ENCODE measurements at places on chromosomes 3 and 15.

DNA sequence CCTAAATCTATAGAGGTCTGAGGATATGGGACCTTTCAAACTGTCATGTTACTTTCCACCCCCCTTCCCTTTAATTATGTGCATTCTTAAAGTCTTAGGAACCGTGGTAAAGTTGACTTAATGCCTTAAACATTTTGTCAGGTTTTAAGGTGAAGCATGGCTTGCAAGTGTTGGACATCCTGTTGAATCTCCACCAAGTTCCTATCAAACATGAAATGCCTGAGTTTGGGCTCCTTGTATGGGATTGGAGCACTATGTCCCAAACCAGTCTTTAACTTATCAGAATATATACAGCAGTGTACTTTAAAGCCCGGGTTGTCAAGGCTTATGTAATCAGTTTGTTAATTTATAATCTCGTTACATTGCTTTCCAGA, 1.1 kb downstream of the SNRK start:
- DNase-seq, result no peak

- DNase-seq, result no peak
Measured at GRCh38 chr3:110307065-110307809, 764.4 kb upstream of the NECTIN3 start.

DNA sequence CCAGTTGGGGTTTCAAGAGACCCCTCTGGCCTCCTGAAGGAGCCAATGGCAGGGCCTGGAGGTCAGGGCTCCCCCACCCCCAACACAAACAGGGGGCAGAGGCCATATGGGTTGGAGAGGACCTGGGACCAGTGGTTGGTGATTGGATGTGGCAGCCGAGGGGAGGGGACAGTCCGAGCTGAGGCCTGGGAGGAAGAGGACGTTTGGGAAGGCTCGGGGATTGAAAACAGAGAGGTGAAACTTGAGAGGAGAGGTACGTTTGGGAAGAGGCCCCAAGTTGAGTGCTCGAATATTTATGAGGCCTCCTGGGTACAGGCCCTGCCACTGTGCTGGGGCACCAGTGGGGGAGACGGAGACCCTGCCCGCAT, 53.7 kb downstream of the DNAJB8 start:
- DNase-seq, result no peak

- DNase-seq, result no peak
Measured at GRCh38 chr3:109356442-109357155, 19.3 kb upstream of the DPPA4 start.

GRCh38 chr15:48175126-48175525, 3.0 kb downstream of the MYEF2 start:
- no peak for DNase-seq

Data from stimulated activated naive CD8-positive, alpha-beta T cell treated with anti-CD3 and anti-CD28 coated beads, Interleukin-15, Interleukin-2, amounts not matched to agents 100 U/mL and 50 U/mL, for 24 hours (primary cell).